Dermis blood vessel endothelial cell (primary cell): ENCODE measurements at places on chromosomes 5 and 9.

GRCh38 chr5:98454904-98455303 lies 318.6 kb upstream of the RGMB start:
- peak; percentile 86 for DNase-seq

- peak; percentile 61 for DNase-seq
Observed at GRCh38 chr5:171989276-171989675, 17.2 kb downstream of the FBXW11 start.

DNA sequence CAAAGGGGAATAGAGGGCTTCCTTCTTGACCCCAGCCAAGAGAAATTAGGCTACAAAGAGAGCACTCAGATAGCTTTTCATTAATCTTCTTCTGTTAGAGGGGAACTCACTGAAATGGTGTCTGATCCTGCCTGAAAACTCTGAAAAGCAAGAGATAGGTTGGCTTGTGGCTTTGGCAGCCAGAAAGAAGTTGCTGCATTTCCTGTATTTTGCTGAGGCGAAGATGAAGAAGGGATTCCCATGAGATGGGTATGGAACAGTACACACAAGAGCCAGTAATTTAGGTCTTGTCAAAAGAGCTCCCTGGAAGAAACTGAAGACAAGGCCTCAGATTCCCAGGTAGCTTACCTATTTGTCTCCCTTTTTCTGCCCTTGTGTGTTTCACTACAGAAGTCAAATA lies 120.9 kb upstream of the TARS1 start:
- no peak for DNase-seq

DNA sequence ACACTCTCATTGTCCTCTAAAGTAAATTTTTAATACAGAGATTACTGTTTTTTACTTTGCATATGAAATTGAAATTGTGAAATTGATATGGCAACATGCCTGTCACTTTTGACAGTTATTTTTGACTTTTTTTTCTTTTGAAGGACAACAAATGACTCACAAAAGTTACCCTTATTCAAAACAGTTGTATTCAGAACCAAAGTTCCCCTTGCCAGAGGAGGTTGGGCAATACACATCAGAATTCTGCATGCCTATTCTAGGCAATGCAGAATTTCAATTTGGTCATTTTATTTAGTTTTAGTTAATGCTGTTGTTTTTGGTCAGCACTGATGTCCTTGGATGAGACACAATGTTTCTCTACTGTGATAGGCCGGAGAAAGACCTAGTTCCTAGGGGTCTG lies 299.1 kb upstream of the PRR16 start:
- DNase-seq, result no peak

DNA sequence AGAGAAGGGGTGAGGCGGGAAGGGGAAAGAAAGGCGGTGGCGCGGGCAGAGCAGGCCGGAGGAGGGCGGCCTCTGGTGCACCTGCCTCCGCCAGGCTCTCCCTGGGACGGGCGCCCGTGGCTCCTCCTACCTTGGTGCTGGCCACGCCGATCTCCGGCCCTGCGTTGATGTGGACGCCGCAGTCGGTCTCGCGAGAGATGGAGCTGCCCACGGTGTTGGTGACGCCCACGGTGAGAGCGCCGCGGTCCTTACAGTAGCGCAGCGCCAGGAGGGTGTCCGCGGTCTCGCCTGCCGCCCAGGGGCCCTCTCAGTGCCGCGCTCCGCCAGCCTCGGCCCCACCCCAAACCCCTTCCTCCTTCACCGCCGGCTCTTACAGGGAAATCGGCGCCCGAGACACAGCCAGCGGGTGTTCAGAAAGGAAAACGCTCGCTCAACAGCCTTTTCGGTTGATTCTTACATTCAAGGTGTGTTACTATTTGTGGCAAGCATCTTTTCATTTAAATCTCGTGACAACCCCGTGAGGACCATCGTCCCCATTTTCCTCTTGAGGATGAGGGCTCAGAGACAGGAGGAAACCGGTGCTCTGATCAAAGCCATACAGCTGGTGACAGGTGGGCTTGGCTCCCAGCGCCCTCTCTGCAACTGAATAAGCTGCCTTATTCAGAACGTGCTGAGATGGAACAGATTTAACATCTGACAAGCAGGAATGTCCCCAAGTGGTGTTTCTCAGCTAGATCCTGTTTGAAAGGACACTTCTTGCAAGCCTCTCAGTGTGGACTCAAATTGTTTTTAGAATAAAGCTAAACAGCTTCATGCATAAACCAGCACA lies 22.0 kb upstream of the MAPK9 start:
- DNase-seq, result peak; percentile 83

GRCh38 chr5:80216753-80217596 lies 38.9 kb downstream of the SERINC5 start:
- no peak for DNase-seq

- DNase-seq, result no peak
Observed at GRCh38 chr9:31168161-31168560, 1216.3 kb upstream of the ACO1 start.

DNA sequence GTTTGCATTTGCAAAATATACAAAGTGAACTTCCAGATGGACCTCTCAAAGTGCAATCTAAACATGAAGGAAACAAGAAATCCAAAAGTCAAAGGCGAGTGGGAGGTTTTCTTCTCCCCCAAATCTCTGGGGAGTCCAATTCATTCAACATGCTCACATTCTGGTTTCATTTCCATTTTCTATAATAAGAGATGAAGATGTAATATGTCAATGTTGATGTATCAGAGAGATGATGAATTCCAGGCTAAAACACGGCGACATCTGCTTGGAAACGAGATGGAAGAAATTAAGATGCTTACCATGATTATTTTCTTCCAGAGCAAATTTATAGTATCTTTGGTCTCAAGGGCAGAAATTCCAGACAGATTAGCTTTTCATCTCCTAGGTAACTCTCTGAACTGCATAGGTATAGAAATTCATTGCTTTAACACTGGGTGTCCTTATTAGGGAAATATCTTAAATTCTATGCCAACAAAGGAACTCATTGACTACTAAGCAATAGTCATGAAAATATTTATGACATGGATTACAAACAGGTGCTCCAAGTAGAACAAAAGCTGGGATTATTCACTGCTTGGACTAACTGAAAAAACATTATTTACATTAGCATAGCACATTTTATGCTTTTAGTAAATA lies 287.9 kb downstream of the SEC61B start:
- DNase-seq, result no peak

DNA sequence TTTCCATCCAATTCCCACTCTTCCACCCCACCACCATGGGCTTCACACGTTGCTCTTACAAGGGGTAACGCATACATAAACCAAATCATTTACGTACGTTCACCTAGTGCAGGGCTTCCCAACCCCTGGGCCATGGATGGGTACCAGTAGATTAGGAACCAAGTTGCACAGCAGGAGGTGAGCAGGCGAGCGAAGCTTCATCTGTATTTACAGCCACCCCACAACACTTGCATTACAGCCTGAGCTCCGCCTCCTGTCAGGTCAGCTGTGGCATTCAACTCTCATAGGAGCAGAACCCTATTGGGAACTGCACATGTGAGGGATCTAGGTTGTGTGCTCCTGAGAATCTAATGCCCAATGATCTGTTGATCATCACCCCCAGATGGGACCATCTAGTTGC lies 82.3 kb downstream of the CEMIP2 start:
- no peak for DNase-seq
